ENCODE measurements at places on chromosomes 16 and 17. TPM values are rescaled to one million over a fixed set of nuclear protein-coding genes. Genes with fewer than 3 reads are reported as not detected.

PTX4 gene
- polyA plus RNA-seq: 0.04 TPM

MRPL27 gene
- 190 TPM for polyA plus RNA-seq

USP22 gene
- 95.1 TPM for polyA plus RNA-seq

KRT20 gene
- polyA plus RNA-seq: not detected

HEATR9 gene
- not detected for polyA plus RNA-seq

- H3K27me3 ChIP-seq: no peaks in the 10 kb centered on the region
- H3K4me1 ChIP-seq: peaks cover 56% of the 10 kb centered on the region
Measured at GRCh38 chr16:23132775-23133463, 16.3 kb downstream of the USP31 start.

- no peak for DNase-seq
- no peak overlapping the region for H3K4me3 ChIP-seq
- no peak overlapping the region for H3K27ac ChIP-seq
- H3K27me3 ChIP-seq: no peaks in the 10 kb centered on the region
Measured at GRCh38 chr16:78292844-78293380, 193.5 kb downstream of the WWOX start.

- no peaks in the 10 kb centered on the region for H3K27me3 ChIP-seq
- peaks cover 42% of the 10 kb centered on the region for H3K4me1 ChIP-seq
- H3K27ac ChIP-seq: no peak overlapping the region
- no peak overlapping the region for H3K4me3 ChIP-seq
Measured at GRCh38 chr16:48321317-48322036, 63.7 kb downstream of the SIAH1 start.

DNA sequence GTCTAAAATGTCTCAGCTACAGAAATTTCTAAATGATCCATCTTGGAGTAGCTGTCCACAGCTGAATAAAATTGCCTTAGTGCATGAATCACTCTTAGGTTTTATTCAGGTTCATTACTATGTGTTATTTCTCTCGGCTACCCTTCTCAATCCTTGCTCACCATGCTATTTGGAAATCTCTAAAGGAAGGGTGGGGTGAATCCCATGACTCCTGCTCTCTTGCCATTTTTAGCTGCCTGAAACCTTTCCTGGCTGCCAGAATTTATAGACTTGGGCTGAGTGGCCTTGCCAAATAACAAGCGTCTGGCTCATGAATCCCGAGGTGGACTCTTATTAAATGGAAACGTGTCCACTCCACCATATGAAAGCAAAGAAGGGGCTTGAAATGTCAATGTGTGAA is 936.1 kb upstream of the SOX9 start:
- H3K4me1 ChIP-seq: no peaks in the 10 kb centered on the region
- no peak overlapping the region for H3K4me3 ChIP-seq
- H3K27me3 ChIP-seq: no peaks in the 10 kb centered on the region
- no peaks in the 10 kb centered on the region for H3K36me3 ChIP-seq
- no peak for DNase-seq
- no peak overlapping the region for H3K27ac ChIP-seq

GRCh38 chr17:58899191-58899590 is 143.5 kb downstream of the PPM1E start:
- H3K4me3 ChIP-seq: no peak overlapping the region
- no peaks in the 10 kb centered on the region for H3K27me3 ChIP-seq
- H3K4me1 ChIP-seq: no peaks in the 10 kb centered on the region
- no peak for DNase-seq
- no peaks in the 10 kb centered on the region for H3K36me3 ChIP-seq

- DNase-seq: no peak
- H3K27me3 ChIP-seq: peaks cover 1% of the 10 kb centered on the region
- peak overlapping the region; percentile 2 for H3K27ac ChIP-seq
- H3K4me1 ChIP-seq: peaks cover 6% of the 10 kb centered on the region
Measured at GRCh38 chr17:58344047-58344790, 7.8 kb downstream of the SUPT4H1 start.

DNA sequence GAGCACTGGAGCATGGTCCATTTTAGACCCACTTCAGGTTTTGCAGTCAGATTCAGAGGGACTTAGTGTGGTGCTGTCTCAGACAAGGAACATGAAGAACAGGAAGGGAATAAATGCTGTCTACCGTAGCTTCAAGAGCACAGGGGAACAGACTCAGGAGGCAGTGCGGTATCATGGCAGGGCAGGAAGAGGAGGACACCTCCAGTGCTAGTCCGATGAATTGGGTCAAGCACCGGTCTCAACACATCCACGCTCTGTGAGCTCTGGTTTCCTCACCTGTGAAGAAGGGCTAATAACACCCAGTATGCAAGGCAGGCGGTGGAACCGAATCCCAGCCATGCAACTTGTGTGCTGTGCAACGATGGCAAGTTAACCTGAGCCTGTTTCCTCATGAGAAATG is 3.6 kb upstream of the ANKFY1 start:
- H3K27ac ChIP-seq: no peak overlapping the region
- no peaks in the 10 kb centered on the region for H3K27me3 ChIP-seq
- H3K4me3 ChIP-seq: no peak overlapping the region

DNA sequence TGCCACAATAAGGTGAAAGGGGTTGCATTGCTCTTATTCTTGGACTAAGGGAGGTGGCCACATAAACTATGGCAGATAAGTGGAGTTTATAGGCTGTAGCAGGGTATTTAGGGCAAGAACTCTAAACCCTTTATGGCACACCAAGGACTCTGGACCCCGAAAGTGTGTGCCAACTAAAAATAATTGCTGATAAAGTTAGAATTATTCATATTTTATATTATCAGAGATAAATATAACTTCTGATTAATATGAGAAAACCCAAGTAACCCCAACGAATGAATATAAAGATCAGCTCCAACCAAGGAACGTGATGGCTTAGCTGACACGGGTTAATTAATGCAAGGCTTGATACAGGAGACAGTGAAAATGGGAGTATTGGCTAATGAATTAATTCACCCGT is 8.8 kb upstream of the SDR42E1 start:
- H3K4me1 ChIP-seq: no peaks in the 10 kb centered on the region
- no peak for DNase-seq
- no peaks in the 10 kb centered on the region for H3K36me3 ChIP-seq
- H3K27me3 ChIP-seq: no peaks in the 10 kb centered on the region
- no peak overlapping the region for H3K27ac ChIP-seq

Data from heart left ventricle (tissue), 16 donors.